ENCODE measurements at places on chromosomes 13 and 19.

GRCh38 chr13:112869202-112870050 is 99.6 kb upstream of the MCF2L start:
- DNase-seq, result no peak

- no peak for DNase-seq
Measured at GRCh38 chr19:35061583-35062373, 20.3 kb downstream of the HPN start.

DNA sequence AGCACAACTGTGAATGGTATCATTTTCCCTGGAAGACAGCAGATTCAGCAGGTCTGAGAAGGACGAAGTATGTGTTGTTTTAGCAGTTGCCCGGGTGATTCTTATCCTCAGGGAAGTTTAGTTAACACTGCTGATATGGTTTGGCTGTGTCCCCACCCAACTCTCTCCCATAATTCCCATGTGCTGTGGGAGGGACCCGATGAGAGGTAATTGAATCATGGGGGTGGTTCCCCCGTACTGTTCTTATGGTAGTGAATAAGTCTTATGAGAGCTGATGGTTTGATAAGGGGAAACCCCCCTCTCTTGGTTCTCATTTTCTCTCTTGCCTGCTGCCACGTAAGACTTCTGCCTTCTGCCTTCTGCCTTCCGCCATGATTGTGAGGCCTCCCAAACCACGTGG is 81.0 kb upstream of the UBAC2 start:
- no peak for DNase-seq

DNA sequence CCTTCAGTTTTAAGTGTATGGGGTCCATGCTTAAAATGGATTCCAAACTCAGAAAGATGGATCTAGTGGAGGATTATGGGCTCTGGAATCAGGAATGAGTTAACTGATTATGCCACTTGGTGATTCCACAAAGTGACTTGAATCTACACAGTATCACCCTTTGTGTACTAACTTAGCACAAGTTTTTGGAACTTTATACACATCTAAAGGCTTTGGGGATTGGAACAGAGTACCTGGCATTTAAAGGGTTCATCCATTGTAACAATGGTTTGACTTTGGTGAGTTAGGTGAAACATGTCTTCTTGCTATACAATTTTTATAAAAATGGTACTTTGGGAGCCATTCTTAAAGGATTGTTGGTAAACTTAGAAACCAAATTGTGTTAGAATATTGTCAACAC is 1.1 kb downstream of the RPL21 start:
- DNase-seq, result no peak
